GM12878 (cell line): ENCODE measurements at places on chromosomes 12 and 14.

DNA sequence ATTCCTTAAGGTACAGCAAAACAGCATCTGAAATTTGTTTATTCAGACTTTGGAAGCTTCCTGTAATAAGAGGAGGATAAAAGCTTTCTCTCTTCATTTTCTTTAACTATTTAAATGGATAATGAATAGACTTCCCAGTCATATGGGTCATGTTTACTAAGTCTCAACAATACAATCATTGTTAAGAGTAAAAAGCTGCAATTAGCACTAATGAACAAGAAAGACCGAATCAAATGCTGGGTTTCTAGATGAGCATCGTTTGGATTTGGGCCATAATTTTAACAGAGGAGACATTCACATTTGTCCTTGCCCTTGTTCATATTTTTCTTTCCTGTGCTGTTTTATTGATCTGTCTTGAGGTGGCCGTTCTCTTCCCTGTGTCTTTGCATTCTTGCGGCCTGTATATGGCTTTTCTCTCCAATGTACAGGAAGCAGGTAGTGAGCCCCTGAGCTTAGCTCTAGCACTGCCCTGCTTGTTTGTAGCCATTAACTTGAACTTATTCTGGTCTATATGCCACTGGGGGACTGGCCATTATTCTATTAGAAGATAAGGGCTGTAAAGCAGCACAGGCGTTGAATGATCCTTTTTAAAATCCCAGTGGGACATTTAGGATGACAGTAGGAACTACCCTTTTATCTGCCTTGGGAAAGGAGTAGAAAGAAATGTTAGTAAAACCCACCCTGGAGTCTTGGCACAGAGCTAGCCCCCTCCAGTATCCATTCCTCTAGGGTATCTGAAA lies 34.6 kb downstream of the ABHD12B start:
- no peak for DNase-seq

GRCh38 chr12:112239020-112239419 lies 113.7 kb downstream of the TRAFD1 start:
- no peak for DNase-seq

- no peak for DNase-seq
These were observed 135.1 kb downstream of the SLC41A2 start for GRCh38 chr12:104822941-104823340.

DNA sequence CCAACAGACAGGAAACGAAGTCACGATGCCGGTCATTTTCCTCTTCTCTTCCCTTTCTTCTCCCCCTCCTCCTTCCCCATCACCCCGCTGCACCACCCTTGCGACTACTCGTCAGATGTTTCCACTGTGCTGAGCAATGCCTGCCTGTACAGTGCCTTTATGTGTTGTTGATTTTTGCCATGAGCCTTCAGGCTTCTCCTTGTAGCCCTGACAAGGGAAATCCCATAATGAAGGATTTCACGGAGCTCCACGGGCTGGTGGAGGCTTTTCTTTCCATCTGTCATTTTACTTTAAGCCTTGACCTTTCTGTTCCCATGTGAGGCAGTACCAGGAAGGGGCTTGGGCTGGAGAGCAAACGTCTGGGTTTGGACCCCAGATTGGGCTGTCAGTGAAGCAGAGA lies 28.7 kb upstream of the CCND2 start:
- no peak for DNase-seq

- no peak for DNase-seq
These were observed 1.8 kb downstream of the GDF3 start for GRCh38 chr12:7693793-7694192.

DNA sequence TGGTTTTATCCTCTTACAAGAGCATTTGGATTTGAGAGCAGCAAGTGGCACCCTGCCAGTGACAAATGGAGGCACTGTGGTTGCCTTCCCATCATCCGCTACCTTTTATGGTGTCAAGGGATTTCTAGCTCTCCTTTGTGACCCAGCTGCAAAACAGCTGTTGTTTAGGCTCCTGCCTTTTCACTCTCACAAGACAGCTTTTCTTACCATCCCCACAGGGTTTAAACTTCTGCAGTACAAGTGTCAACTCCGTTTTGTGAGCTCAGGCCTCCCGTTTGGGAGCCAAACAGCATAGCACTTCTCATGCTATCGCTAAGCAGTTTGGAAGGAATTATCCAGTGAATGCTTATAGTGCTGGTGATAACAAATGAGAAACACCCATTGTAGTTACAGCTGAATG lies 331.4 kb downstream of the TMTC2 start:
- DNase-seq, result no peak

- DNase-seq, result no peak
These were observed 127.3 kb downstream of the GLT1D1 start for GRCh38 chr12:128980623-128981022.

- no peak for DNase-seq
These were observed 4.3 kb downstream of the DIP2B start for GRCh38 chr12:50508970-50509663.

- DNase-seq, result peak; percentile 20
These were observed 215.4 kb downstream of the FOXN3 start for GRCh38 chr14:89201645-89202044.

- DNase-seq, result no peak
These were observed 950.4 kb upstream of the LRFN5 start for GRCh38 chr14:40656311-40656710.
